OCI-LY7 (cell line): ENCODE measurements at places on chromosomes 7 and 10. TPM values are rescaled to one million over a fixed set of nuclear protein-coding genes. Genes with fewer than 3 reads are reported as not detected.

The TBX20 gene
- 6.0 and 7.6 TPM in 2 replicates for total RNA-seq

The CALD1 gene
- total RNA-seq: 0.49 TPM in 1 of 2 replicates, not detected in the other

The C10orf62 gene
- total RNA-seq: not detected in 2 replicates

The CABCOCO1 gene
- total RNA-seq: not detected in 2 replicates

The CYP26C1 gene
- 0.09 and 0.15 TPM in 2 replicates for total RNA-seq

The FKBP9 gene
- total RNA-seq: 1.1 TPM in 1 of 2 replicates, not detected in the other

The CLDN4 gene
- 0.90 and 1.0 TPM in 2 replicates for total RNA-seq

The NKX1-2 gene
- total RNA-seq: not detected in 2 replicates

The ECHDC3 gene
- not detected in 2 replicates for total RNA-seq

The PNLIPRP3 gene
- total RNA-seq: not detected in 2 replicates

The TCERG1L gene
- not detected in 2 replicates for total RNA-seq

The ZFAND2A gene
- 20.4 and 24.8 TPM in 2 replicates for total RNA-seq

The PRDX3 gene
- 150 and 156 TPM in 2 replicates for total RNA-seq

The HKDC1 gene
- total RNA-seq: not detected in 2 replicates

The HOXA11 gene
- total RNA-seq: not detected in 2 replicates

The OPN4 gene
- not detected in 2 replicates for total RNA-seq

The CAMK1D gene
- total RNA-seq: 25.6 and 28.0 TPM in 2 replicates

The KIF11 gene
- 103 and 113 TPM in 2 replicates for total RNA-seq

The NAMPT gene
- 80.2 and 82.2 TPM in 2 replicates for total RNA-seq

The PDZD7 gene
- 1.6 and 1.8 TPM in 2 replicates for total RNA-seq

The ZNF487 gene
- total RNA-seq: 3.5 and 5.0 TPM in 2 replicates
